Ovary (tissue), 10 donors: ENCODE measurements at places on chromosomes 1 and 21. TPM values are rescaled to one million over a fixed set of nuclear protein-coding genes. Genes with fewer than 3 reads are reported as not detected.

DNA sequence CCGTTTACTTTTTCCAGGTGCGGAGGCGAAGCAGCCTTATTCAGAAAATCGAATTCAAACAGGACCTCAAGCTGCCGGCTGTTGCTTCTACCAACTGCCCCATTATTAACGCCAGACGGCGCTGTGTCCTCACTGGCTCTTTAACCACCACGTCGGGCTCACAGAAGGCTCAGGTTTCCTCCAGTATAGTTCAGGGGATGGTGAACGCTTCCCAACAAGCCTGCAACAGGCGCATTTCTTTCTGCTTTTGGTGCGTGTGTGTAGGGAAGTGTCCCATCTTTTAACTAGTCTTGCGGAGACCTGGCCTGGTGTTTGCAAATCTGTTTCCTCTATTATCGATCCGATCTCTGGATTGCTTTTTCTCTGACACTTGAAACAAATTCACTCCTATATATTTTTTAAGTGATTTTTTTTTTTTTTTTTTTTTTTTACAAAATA, 791 bp upstream of the STUM start:
- no peaks in the 10 kb centered on the region for H3K27me3 ChIP-seq
- no peaks in the 10 kb centered on the region for H3K36me3 ChIP-seq
- no peak overlapping the region for H3K27ac ChIP-seq
- H3K4me1 ChIP-seq, result peaks cover 5% of the 10 kb centered on the region
- H3K4me3 ChIP-seq, result peak overlapping the region; percentile 61

DNA sequence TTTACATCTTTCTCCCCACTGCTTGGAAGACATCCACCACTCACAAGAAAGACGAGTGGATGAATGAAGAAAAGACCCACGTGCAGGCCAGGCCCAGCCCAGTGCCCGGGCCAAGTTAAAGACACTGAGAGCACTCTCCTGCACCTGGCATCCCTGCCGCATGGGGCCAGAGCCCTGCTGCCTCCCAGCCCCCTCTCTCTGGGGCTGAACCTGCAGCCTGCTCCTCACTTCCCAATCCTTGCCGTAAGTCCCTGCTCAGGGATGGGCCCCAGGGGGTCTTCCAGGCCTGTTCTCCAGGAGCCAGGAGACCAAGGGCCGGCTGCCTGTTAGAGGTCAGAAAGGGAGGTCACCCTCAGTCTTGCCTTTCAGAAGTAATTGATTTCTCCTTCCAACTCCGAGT, 168.5 kb upstream of the ZC3H12A start:
- H3K27me3 ChIP-seq, result no peaks in the 10 kb centered on the region
- H3K27ac ChIP-seq, result no peak overlapping the region
- no peaks in the 10 kb centered on the region for H3K36me3 ChIP-seq
- no peak for DNase-seq

DNA sequence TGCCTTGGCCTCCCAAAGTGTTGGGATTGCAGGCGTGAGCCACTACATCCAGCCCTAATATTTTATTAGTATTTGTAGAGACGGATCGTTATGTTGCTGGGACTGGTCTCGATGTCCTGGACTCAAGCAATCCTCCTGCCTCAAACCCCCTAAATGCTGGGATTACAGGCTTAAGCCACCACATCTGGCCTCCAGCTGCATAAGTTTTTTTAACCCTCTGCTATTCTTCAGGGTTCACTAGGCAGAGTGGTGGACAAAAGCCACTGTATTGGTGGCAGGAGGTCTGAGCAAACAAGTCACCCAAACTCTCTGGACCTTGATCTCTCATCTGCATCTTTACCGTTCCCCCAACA, 10.1 kb upstream of the CLIC4 start:
- peak overlapping the region; percentile 5 for H3K27ac ChIP-seq
- H3K4me1 ChIP-seq, result peaks cover 6% of the 10 kb centered on the region
- no peak for DNase-seq
- H3K4me3 ChIP-seq, result no peak overlapping the region
- H3K36me3 ChIP-seq, result no peaks in the 10 kb centered on the region
- H3K27me3 ChIP-seq, result no peaks in the 10 kb centered on the region

- no peak overlapping the region for H3K4me3 ChIP-seq
- no peak for DNase-seq
- no peak overlapping the region for H3K27ac ChIP-seq
- H3K27me3 ChIP-seq, result no peaks in the 10 kb centered on the region
- H3K36me3 ChIP-seq, result no peaks in the 10 kb centered on the region
Measured at GRCh38 chr1:84442256-84442655, 36.8 kb upstream of the RPF1 start.

- H3K27me3 ChIP-seq, result no peaks in the 10 kb centered on the region
- no peak overlapping the region for H3K4me3 ChIP-seq
- H3K4me1 ChIP-seq, result no peaks in the 10 kb centered on the region
- no peak for DNase-seq
- H3K36me3 ChIP-seq, result no peaks in the 10 kb centered on the region
Measured at GRCh38 chr1:172909606-172910326, 141.0 kb downstream of the TNFSF18 start.

GRCh38 chr1:203992440-203992839, 80.5 kb upstream of the SOX13 start:
- no peak for DNase-seq
- no peak overlapping the region for H3K4me3 ChIP-seq
- H3K27ac ChIP-seq, result no peak overlapping the region
- H3K27me3 ChIP-seq, result no peaks in the 10 kb centered on the region
- no peaks in the 10 kb centered on the region for H3K36me3 ChIP-seq
- no peaks in the 10 kb centered on the region for H3K4me1 ChIP-seq

DNA sequence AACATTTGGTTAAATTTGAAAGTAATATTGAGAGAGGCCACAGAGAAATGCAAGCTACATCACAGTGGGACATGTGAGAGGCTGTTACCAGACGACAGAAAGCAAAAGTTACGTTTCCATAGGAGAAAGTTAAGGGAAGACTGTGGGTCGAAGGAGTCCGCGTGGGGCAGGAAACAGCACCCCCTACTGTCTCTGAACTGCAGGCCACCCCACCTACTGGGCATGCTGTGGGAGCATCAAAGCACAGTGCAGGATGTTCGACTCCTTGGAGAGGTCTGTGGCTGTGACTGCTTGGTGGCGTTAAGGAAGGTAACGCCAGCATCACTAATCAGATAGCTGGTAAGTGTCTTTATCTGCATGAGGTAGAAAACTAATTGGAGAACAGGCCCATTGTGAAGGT, 123.9 kb downstream of the PTBP2 start:
- H3K4me3 ChIP-seq, result no peak overlapping the region
- no peak overlapping the region for H3K27ac ChIP-seq
- no peaks in the 10 kb centered on the region for H3K36me3 ChIP-seq
- no peak for DNase-seq
- H3K27me3 ChIP-seq, result no peaks in the 10 kb centered on the region

DNA sequence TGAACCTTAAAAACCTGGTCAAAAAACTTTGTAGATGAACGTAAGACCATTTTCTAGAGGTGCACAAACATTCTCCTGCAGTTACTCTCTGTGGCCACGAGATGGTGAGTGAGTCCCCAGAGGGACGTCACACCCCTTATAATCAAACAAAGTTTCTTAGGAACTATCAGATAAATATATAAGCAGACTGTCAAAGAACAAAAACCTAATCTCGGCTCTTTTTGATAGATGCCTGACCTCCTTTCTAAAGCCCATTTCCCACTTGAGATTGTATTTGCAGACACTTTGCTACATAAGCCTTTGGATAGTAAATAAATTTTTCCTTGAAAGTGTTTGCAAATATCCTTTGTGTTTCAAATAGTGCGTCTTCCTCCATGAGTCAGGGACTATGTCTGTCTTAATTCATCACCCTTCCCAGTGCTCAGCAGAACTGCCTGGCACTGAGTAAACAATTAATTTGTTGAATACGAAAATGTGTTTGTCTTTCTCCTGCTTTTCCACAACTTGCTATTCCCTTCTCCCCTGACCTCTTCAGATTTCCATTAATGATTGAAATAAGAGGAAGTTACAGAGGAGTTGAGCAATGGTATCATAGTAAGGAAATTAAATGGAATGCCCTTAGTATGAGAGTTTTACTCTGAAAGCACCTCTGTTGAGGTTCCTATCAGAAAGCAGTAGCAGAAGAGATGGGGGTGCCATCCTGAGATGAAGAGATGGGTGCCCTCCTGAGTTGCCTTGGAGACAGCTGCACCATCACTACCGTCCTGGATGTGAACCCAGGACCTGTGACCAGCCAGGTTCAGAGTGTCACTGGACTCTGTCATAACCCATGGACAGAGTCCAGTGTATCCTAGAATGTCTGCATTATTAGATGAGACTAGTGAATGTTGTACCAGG, 57.8 kb upstream of the RAVER2 start:
- no peaks in the 10 kb centered on the region for H3K27me3 ChIP-seq
- H3K4me3 ChIP-seq, result no peak overlapping the region
- DNase-seq, result no peak
- no peaks in the 10 kb centered on the region for H3K36me3 ChIP-seq

- no peak for DNase-seq
- H3K27me3 ChIP-seq, result no peaks in the 10 kb centered on the region
- no peak overlapping the region for H3K4me3 ChIP-seq
- no peaks in the 10 kb centered on the region for H3K36me3 ChIP-seq
- H3K4me1 ChIP-seq, result peaks cover 1% of the 10 kb centered on the region
Measured at GRCh38 chr1:6435547-6435946, 11.0 kb downstream of the ESPN start.

DNA sequence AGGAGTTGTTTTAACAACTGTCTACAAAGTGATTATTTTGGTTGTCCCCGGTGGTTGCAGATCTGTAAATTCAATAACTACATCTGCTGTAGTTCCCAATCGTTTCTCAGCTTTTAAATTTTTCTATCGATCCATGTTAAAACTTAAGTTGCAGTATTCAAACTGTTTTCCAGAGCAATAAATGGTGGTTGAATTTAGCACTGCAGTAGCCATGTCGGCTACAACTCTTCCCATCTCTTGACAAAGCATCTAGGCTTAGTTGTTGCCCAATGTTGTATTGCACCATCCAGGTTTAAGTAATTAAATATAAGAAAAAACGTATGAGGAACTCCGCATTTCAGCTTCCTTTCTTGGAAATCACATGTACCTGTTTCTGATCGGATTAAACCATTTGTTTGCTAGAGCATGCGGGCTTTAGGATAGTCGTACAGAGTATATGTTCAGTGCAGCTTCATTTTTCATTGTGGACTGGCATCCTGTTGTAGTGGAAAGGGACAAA, 996 bp downstream of the CNIH4 start:
- H3K4me3 ChIP-seq, result peak overlapping the region; percentile 59
- no peak for DNase-seq
- no peaks in the 10 kb centered on the region for H3K27me3 ChIP-seq

GRCh38 chr1:223776075-223776814, 63.9 kb downstream of the CAPN2 start:
- H3K27me3 ChIP-seq, result no peaks in the 10 kb centered on the region
- H3K4me3 ChIP-seq, result no peak overlapping the region
- no peak overlapping the region for H3K27ac ChIP-seq
- no peaks in the 10 kb centered on the region for H3K36me3 ChIP-seq

- H3K27me3 ChIP-seq, result no peaks in the 10 kb centered on the region
- DNase-seq, result no peak
- no peak overlapping the region for H3K27ac ChIP-seq
Measured at GRCh38 chr1:5513846-5514526, 478.2 kb downstream of the NPHP4 start.

- DNase-seq, result no peak
- no peaks in the 10 kb centered on the region for H3K4me1 ChIP-seq
- H3K27me3 ChIP-seq, result no peaks in the 10 kb centered on the region
- H3K27ac ChIP-seq, result no peak overlapping the region
- H3K36me3 ChIP-seq, result no peaks in the 10 kb centered on the region
Measured at GRCh38 chr1:88877382-88877825, 14.0 kb downstream of the GTF2B start.

- no peak overlapping the region for H3K4me3 ChIP-seq
- peaks cover 3% of the 10 kb centered on the region for H3K4me1 ChIP-seq
- no peak for DNase-seq
- H3K36me3 ChIP-seq, result no peaks in the 10 kb centered on the region
- no peaks in the 10 kb centered on the region for H3K27me3 ChIP-seq
Measured at GRCh38 chr1:193538003-193538354, 351.6 kb upstream of the B3GALT2 start.

- H3K27ac ChIP-seq, result no peak overlapping the region
- peaks cover 24% of the 10 kb centered on the region for H3K4me1 ChIP-seq
- no peak for DNase-seq
Measured at GRCh38 chr21:38910390-38911067, 104.8 kb downstream of the ETS2 start.

- H3K36me3 ChIP-seq, result no peaks in the 10 kb centered on the region
- no peaks in the 10 kb centered on the region for H3K27me3 ChIP-seq
Measured at GRCh38 chr21:45166931-45167330, 92.6 kb downstream of the ADARB1 start.

- no peak overlapping the region for H3K4me3 ChIP-seq
- H3K27me3 ChIP-seq, result no peaks in the 10 kb centered on the region
- H3K27ac ChIP-seq, result no peak overlapping the region
- H3K36me3 ChIP-seq, result no peaks in the 10 kb centered on the region
- no peak for DNase-seq
Measured at GRCh38 chr1:221013691-221014660, 134.7 kb downstream of the HLX start.

GRCh38 chr1:25621876-25622275, 5.3 kb downstream of the MAN1C1 start:
- no peaks in the 10 kb centered on the region for H3K36me3 ChIP-seq
- no peak overlapping the region for H3K27ac ChIP-seq
- DNase-seq, result no peak
- H3K4me3 ChIP-seq, result no peak overlapping the region

GRCh38 chr1:169570172-169570574, 16.1 kb downstream of the F5 start:
- no peak overlapping the region for H3K4me3 ChIP-seq
- no peaks in the 10 kb centered on the region for H3K36me3 ChIP-seq
- H3K4me1 ChIP-seq, result no peaks in the 10 kb centered on the region
- no peak for DNase-seq
- H3K27me3 ChIP-seq, result no peaks in the 10 kb centered on the region

KCNJ6 gene
- total RNA-seq, result not detected

LRRC38 gene
- total RNA-seq, result not detected

BOLA1 gene
- 16.4 TPM for total RNA-seq

HEYL gene
- total RNA-seq, result 11.3 TPM

CD1E gene
- not detected for total RNA-seq

GOLT1A gene
- 0.41 TPM for total RNA-seq

TP73 gene
- 7.5 TPM for total RNA-seq

ELAPOR1 gene
- total RNA-seq, result 2.1 TPM

PCAT6 gene
- not detected for total RNA-seq

RBP7 gene
- total RNA-seq, result 2.5 TPM

S100A3 gene
- not detected for total RNA-seq
